ENCODE measurements at places on chromosomes 16 and 17. TPM values are rescaled to one million over a fixed set of nuclear protein-coding genes. Genes with fewer than 3 reads are reported as not detected.

GRCh38 chr17:50519141-50519834 is 11.0 kb downstream of the MYCBPAP start:
- H3K4me3 ChIP-seq: no peak overlapping the region
- H3K36me3 ChIP-seq: no peaks in the 10 kb centered on the region

The MRPL38 gene
- total RNA-seq: 40.3 TPM

- H3K4me1 ChIP-seq: no peaks in the 10 kb centered on the region
- H3K4me3 ChIP-seq: no peak overlapping the region
- no peak for DNase-seq
Observed at GRCh38 chr16:81632392-81633146, 146.5 kb upstream of the PLCG2 start.

The RNF43 gene
- total RNA-seq: 29.3 TPM

- DNase-seq: no peak
- H3K4me3 ChIP-seq: no peak overlapping the region
- H3K27me3 ChIP-seq: no peaks in the 10 kb centered on the region
- H3K27ac ChIP-seq: no peak overlapping the region
- no peaks in the 10 kb centered on the region for H3K4me1 ChIP-seq
- H3K36me3 ChIP-seq: no peaks in the 10 kb centered on the region
Observed at GRCh38 chr17:305090-305976, 47.3 kb downstream of the RPH3AL start.

DNA sequence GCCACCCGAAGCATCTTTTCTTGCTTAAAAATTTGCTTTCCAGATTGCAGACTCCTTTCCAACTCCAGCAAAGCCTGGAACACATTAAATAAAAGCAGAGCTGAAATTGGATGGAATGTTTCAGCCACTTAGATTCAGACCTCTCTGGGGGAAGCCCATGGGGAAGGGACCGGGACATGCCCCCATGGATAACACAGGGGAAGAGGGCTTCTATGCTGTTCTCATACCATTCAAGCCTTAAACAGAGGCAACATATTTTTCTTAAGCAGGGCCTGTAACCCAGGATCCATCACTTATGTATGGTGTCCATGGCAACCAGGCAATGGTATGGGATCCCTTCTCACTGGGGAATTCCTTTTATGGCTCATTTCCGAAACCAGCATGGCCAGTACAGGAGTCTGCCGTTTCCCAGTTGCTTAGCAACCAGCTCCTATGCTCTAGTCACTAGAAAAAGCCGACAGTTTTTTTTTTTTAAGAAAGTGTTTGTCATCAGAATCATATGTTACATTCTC is 62.0 kb upstream of the MARCHF10 start:
- H3K27ac ChIP-seq: no peak overlapping the region
- H3K36me3 ChIP-seq: no peaks in the 10 kb centered on the region
- no peaks in the 10 kb centered on the region for H3K4me1 ChIP-seq

The ITFG1 gene
- total RNA-seq: 49.1 TPM

- no peak for DNase-seq
- no peak overlapping the region for H3K27ac ChIP-seq
- H3K4me3 ChIP-seq: no peak overlapping the region
- H3K36me3 ChIP-seq: no peaks in the 10 kb centered on the region
Observed at GRCh38 chr17:16107165-16107770, 107.6 kb downstream of the TTC19 start.

- no peaks in the 10 kb centered on the region for H3K4me1 ChIP-seq
- no peak overlapping the region for H3K4me3 ChIP-seq
- no peak overlapping the region for H3K27ac ChIP-seq
- H3K36me3 ChIP-seq: no peaks in the 10 kb centered on the region
- no peak for DNase-seq
Observed at GRCh38 chr17:4375039-4375748, 8.7 kb upstream of the UBE2G1 start.

The COG1 gene
- 34.6 TPM for total RNA-seq

DNA sequence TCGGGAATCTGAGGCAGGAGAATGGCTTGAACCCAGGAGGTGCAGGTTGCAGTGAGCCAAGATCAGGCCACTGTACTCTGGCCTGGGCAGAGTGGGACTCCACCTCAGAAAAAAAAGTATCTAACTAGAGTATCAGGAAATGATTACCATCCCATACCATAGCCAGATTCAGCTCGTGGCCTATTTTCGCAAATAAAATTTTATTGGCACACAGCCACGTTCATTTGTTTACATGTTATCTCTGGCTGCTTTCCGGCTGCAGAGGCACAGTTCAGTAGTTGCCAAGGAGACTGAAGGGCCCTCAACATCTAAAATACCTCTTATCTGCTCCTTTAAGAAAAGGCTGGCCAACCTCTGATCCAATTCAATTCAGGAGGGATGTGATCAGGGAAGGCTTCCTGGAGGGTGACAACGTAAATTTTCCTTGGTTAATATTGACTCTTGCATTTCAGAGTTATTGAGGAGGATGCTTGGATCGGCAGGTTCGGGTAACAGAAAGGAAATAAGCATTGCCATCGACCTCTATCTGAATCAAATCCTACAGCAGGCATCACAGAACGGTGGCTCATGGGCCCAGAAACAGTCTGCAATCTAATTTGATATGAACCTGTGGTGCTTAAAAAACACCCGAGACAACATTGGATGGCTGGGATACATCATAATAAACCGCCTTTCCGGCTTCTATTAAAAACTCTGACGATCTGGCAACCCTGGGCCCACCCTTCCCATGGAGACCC is 73.8 kb downstream of the XYLT1 start:
- H3K36me3 ChIP-seq: no peaks in the 10 kb centered on the region
- no peaks in the 10 kb centered on the region for H3K27me3 ChIP-seq
- H3K4me1 ChIP-seq: peaks cover 22% of the 10 kb centered on the region

GRCh38 chr17:75439287-75439686 is 17.1 kb upstream of the TMEM94 start:
- H3K4me3 ChIP-seq: no peak overlapping the region
- DNase-seq: no peak
- H3K4me1 ChIP-seq: no peaks in the 10 kb centered on the region
- H3K36me3 ChIP-seq: no peaks in the 10 kb centered on the region
- no peaks in the 10 kb centered on the region for H3K27me3 ChIP-seq
- H3K27ac ChIP-seq: no peak overlapping the region

All from prostate gland (tissue), 2 donors.